ENCODE measurements at places on chromosomes 3 and 15.

- no peak for DNase-seq
Measured at GRCh38 chr3:55588146-55588765, 101.2 kb upstream of the WNT5A start.

GRCh38 chr15:67812241-67812644, 13.1 kb upstream of the SKOR1 start:
- no peak for DNase-seq

GRCh38 chr15:63803106-63803886, 30.5 kb downstream of the HERC1 start:
- no peak for DNase-seq

GRCh38 chr15:71083349-71083748, 31.9 kb upstream of the THSD4 start:
- DNase-seq = no peak

DNA sequence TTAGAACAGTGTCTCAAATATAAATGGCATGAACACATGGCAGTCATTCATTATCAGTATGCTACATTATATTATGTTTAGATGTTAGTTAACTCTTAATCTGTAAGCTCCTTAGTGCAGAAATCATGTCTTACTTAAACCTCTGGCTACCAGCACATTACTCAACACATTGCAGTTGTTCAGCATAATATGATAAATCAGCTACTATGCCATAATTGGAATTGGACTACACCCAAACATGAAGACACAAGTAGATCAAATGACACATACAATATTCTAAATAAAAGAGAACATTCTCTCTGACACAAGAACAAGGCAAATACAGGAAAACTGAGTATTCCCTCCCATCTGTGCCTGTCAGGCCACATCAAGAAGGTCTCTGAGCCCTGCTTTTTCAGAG, 116.1 kb downstream of the PCCB start:
- DNase-seq = peak; percentile 8

- no peak for DNase-seq
Measured at GRCh38 chr3:150443331-150443741, 35.2 kb downstream of the TSC22D2 start.

DNA sequence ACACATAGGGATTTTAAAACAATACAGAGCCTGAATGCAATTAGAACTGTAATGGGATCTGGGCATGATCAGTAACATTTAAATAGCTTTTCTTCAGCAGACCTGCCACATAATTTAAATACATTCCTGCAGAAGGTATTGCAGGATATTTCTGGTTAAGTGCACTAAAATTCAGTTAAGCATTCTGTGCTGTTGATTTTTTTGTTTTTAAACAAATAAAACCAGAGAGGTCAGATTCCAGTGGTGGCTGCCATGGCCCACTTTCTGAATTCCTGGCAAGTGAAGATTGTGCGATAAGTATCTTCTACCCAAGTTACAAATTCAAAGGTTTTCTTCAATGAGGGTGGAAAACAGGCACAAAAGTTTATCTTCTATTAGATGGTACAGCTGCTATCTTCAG, 98.7 kb downstream of the RAP2B start:
- no peak for DNase-seq

All from OCI-M1 (cell line).